ENCODE measurements at places on chromosomes 6 and 20. TPM values are rescaled to one million over a fixed set of nuclear protein-coding genes. Genes with fewer than 3 reads are reported as not detected.

Gene TRIM15
- total RNA-seq = not detected

Gene COX4I2
- not detected for total RNA-seq

Gene AVP
- not detected for total RNA-seq

Gene C6orf15
- 0.07 TPM for total RNA-seq

Gene RPP40
- total RNA-seq = 21.4 TPM

Gene CCDC170
- total RNA-seq = 0.07 TPM

Gene RIPOR3
- total RNA-seq = not detected

Gene TINAG
- total RNA-seq = 0.14 TPM

Gene NOX3
- not detected for total RNA-seq

Gene SPAG4
- 3.6 TPM for total RNA-seq

Gene OXT
- total RNA-seq = not detected

Gene TMC2
- total RNA-seq = not detected

Gene OR2J1
- not detected for total RNA-seq

Gene PGC
- total RNA-seq = 0.14 TPM

Gene NNAT
- not detected for total RNA-seq

Gene KCNG1
- 52.5 TPM for total RNA-seq

Gene ANKRD66
- total RNA-seq = not detected

Gene GMNN
- total RNA-seq = 58.3 TPM

Gene EYA2
- total RNA-seq = 2.6 TPM

Gene CGA
- 0.56 TPM for total RNA-seq

Gene POU3F2
- not detected for total RNA-seq

Gene ATG5
- 21.2 TPM for total RNA-seq

Gene SLC35B3
- total RNA-seq = 7.2 TPM

Gene PMEPA1
- total RNA-seq = 347 TPM

Gene GGTLC1
- total RNA-seq = not detected

Gene EEF1A2
- total RNA-seq = 155 TPM

Gene TRDN
- not detected for total RNA-seq

Gene DCBLD1
- 26.2 TPM for total RNA-seq

Gene SALL4
- total RNA-seq = 0.68 TPM

Gene LCA5
- total RNA-seq = 0.39 TPM

Gene SLC44A4
- total RNA-seq = not detected

Gene SYTL3
- 1.7 TPM for total RNA-seq

Gene TSPO2
- total RNA-seq = not detected

Gene CCN6
- not detected for total RNA-seq

Gene BHLHE23
- total RNA-seq = not detected

Gene PEDS1
- total RNA-seq = 66.4 TPM

Gene ARMH2
- total RNA-seq = not detected

Gene HTR1E
- total RNA-seq = not detected

Gene MLIP
- not detected for total RNA-seq

Gene TAGAP
- total RNA-seq = not detected

Gene RGS17
- 7.3 TPM for total RNA-seq

Gene CFAP61
- 0.44 TPM for total RNA-seq

Gene CALHM4
- total RNA-seq = not detected

Gene GLP1R
- not detected for total RNA-seq

Gene SPATA2
- total RNA-seq = 8.9 TPM

Gene WFDC12
- not detected for total RNA-seq

Gene OR2J3
- not detected for total RNA-seq

Gene PLCB1
- 0.20 TPM for total RNA-seq

Gene CLDN20
- not detected for total RNA-seq

Gene BCKDHB
- total RNA-seq = 6.5 TPM

All from A549 treated with dexamethasone at 1 μM for 4 hours (cell line).